NCI-H1694 (cell line): ENCODE measurements at places on chromosomes 12 and 14.

GRCh38 chr14:71250791-71251190 lies 343.5 kb downstream of the PCNX1 start:
- no peak for DNase-seq

DNA sequence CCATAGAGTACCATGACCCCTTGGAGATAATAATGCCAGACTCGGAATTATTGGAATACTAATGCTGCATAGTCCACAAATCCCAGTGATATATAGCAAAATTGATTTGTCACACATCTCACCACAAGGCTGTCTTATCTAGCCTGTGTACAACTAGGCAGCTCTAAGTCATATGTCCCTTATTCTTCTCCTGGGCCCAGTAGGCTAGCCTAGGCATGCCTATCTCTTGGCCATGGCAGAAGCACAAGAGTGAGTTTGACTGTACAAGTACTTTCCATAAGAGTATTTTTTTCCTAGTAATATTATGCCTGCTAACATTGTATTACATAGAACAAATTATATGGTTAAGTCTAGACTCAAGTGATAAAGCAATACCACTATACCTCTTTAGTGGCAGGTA lies 1122.1 kb upstream of the SEL1L start:
- no peak for DNase-seq

DNA sequence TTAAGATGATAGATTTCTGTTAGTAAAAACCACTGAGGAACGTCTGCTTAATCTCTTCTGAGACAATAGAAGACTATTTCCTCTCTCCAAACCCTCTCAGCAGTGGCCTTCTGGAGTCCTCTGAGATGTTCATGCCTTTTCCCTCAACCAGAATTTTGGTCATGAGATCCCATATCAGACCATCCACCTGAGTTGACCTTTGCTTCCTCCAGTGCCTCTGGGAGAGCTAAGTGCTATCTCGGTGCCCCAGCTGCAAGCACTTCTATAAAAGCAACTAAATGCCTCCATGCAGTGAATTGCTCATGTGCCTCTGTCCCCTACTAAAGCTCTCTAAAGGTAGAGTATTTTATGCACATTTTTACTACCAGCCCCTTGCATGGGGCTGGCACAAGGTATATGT lies 172.8 kb upstream of the BCL2L14 start:
- no peak for DNase-seq

- peak; percentile 83 for DNase-seq
Measured at GRCh38 chr12:131530422-131530821, 180.5 kb upstream of the SFSWAP start.

DNA sequence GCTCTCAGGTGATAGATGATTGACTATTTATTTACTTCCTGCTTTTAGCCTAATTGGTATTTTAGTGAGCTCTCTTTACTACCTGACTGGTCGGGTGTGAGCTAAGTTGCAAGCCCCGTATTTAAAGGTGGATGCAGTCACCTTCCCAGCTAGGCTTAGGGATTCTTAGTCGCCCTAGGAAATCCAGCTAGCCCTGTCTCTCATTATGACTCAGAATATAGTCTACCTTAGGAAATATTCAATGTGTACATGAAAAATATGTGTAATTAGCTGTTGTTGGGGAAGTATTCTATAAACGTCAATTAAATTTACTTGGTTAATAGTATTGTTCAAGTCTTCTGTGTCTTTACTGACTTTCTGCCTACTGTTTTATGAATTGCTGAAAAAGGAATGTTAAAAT lies 306.9 kb upstream of the DIO2 start:
- no peak for DNase-seq

DNA sequence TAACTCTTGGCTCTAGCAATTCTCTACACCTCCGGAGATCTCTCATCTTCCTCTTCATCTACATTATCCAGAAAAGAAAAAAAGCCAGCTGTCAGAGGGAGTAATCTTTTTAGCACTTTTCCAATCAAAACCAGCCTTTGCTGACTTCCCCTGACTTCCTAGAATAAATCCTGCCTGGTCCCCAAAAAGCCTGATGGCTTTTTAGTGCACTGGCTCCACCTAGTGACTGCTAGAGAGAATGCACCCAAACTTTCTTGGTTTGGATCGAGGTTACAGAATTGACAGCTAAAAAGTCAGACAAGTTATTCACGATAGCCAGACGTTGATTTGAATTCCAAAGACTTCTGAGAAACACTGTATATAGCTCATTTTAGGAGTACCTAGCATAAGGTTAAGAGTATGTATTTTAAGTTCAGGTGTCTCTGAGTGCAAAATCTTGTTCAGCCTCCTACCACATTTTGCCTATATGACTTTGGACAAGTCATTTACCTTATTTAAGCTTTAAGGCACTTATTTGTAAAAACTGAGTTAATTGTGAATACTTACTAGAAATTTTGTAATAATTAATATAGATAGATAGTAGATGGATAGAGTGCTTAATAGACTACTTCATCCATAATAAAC lies 185.7 kb upstream of the GRIN2B start:
- peak; percentile 88 for DNase-seq

DNA sequence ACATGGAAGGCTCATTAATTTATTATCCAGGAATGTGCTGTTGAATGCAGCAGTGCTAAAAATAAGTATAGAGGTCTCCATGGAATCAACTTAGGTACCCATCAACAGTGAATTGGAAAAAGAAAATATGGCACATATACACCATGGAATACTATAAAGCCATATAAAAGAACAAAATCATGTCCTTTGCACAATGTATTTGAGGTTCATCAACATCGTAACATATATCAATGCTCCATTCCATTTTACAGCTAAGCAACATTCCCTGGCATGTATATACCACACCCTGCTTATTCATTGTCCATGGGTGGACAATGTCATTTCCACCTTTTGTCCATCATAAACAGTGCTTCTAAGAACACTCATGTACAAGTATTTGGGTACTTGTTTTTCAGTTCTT lies 147.8 kb upstream of the RASSF8 start:
- no peak for DNase-seq

DNA sequence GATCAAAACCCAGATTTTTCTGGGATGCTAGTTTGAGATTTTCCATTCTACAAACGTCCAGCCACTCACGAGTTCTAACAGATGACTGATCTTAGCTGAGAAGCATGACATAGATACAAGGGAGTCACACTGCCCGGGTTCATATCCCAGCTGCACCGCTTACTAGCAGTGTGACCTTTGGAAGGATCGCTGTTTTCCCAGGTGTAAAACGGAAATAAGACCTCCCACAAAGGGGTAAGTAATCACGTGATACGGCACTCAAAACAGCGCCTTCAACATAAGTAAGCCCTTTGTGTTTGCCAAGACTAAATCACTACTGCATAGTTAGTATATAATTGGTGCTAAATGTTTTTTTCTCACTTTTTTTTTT lies 624 bp upstream of the PWP1 start:
- DNase-seq: peak; percentile 14

- no peak for DNase-seq
Measured at GRCh38 chr12:42946871-42947381, 357.4 kb upstream of the PRICKLE1 start.

GRCh38 chr12:125149160-125150108 lies 84.2 kb downstream of the AACS start:
- DNase-seq: no peak

GRCh38 chr14:30252783-30253674 lies 305.9 kb upstream of the G2E3 start:
- DNase-seq: no peak

DNA sequence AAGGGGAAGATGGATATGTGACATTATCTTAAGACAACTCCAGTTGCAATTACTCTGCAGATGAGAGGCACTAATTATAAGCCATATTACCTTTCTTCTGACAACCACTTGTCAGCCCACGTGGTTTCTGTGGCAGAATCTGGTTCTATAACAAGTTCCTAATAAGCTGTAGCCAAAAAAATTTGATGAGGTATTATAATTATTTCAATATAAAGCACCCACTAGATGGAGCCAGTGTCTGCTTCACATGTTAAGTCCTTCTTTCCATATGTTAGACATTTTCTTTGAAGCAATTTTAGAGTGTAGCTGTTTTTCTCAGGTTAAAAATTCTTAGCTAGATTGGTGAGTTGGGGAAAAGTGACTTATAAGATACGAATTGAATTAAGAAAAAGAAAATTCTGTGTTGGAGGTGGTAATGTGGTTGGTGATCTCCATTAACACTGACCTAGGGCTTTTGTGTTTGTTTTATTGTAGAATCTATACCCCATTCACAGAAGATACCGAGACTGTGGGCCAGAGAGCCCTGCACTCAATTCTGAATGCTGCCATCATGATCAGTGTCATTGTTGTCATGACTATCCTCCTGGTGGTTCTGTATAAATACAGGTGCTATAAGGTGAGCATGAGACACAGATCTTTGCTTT lies 36.9 kb downstream of the PSEN1 start:
- peak; percentile 94 for DNase-seq

- DNase-seq: no peak
Measured at GRCh38 chr14:91032248-91032647, 28.2 kb downstream of the RPS6KA5 start.

- DNase-seq: no peak
Measured at GRCh38 chr14:64069634-64070359, 217.0 kb downstream of the SYNE2 start.

DNA sequence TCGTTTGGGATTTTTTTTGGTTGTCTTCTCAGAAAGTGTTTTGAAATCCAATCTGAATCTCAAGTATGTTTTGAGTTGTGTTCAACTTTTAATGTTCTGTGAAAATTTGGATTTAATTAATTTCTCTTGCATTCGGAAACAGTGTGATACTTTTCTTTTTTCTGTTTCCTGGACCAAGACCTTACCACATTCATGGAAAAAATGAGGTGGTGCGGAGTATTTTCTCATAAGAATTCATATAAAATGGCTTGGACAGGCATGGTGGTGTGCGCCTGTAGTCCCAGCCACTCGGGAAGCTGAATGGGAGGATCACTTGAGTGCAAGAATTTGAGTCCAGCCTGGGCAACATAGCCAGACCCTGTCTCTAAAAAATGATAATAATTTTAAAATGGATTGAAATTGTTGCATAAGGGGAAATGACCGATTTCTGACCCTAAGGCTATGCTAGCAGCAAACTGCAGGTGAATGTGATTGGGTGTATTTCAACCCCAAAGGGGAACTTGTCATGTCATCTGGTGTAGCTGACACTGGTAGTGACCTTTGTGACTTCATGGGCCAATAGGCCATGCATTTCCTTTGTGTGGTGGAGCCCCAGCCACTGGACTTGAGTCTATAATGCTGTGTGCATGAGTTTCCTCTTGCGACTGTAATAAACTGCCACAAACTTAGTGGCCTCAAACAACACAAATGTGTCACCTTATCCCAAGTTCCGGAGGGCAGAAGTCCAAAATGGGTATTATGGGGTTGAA lies 123.5 kb upstream of the RFLNA start:
- no peak for DNase-seq

- no peak for DNase-seq
Measured at GRCh38 chr12:123941624-123942237, 30.9 kb downstream of the CCDC92 start.

DNA sequence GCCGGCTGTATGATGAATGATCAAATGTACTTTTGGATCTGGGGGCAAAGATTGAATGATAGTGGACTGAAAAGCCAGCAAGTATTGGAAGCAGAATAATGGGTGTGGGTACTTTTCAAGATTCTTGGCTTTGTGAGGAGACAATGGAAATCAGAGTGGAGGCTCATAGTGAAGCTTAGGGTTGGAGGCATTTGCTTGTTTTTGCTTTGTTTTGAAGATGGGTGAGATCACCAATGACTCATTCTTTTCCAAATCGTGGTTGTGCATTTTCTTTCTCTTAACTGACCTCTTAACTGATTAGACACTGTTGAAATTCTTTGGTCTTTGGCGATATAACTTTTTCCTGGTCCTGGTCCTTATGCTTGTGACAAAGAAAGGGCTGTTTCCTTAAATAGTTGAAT lies 54.4 kb downstream of the PELI2 start:
- no peak for DNase-seq

- DNase-seq: no peak
Measured at GRCh38 chr12:7190268-7191055, 976 bp downstream of the PEX5 start.

- no peak for DNase-seq
Measured at GRCh38 chr14:93051600-93052546, 63.9 kb downstream of the ITPK1 start.

DNA sequence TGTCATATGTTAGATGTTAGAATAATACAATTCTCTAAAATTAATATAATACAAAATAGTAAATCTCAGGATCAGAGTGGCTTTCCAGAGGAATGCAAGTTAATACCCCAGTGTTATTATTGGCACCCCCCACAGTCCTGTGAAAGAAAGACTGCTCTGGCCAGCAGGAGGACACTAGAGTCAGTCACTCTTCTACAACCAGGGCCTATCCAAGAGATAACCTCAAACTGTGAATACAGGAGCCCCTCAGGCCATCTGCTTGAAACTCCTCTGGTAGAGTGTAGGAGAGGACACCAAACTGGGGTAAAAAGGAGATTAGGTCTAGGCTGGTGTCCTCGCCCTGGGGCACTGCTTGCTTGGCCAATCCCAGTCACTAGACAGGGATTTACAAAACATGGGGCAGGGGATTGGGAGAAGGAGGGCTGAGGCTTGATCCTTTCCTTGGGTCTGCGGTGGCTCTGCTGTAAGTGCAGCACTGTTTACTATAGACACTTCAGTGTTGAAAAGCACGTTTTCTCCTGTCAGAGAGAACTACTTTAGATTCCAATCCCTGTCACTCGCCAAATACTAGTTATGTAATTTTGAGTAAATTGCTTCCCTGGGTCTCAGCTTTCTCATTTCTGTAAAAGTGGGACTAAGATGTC lies 44.5 kb upstream of the PTPRR start:
- no peak for DNase-seq

- DNase-seq: no peak
Measured at GRCh38 chr14:83863042-83863774, 1666.7 kb upstream of the FLRT2 start.

- DNase-seq: no peak
Measured at GRCh38 chr12:64610079-64610659, at the start of gene RASSF3. Gene RASSF3 (plus strand): TSS chr12:64610495. CDS start chr12:64610633, 138 bp downstream.

DNA sequence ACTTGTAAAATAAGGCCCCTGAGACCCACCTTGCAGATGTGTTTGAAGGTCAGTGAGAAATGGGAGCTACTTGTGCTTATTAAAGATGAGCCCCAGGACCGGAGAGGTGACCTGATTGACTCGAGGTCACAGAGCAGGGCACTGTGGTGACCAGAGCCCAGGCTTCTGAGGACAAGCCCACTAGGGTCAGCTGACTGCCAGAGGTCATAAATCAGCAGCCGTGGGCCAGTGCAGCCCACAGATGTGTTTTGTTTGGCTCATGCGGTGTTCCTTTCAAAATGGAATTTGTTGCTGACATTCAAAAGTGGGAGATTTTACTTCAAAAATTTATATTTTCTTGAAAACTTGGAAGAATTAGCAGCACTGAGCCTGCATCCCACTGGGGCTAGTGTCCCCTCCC lies 24.5 kb downstream of the JDP2 start:
- no peak for DNase-seq

DNA sequence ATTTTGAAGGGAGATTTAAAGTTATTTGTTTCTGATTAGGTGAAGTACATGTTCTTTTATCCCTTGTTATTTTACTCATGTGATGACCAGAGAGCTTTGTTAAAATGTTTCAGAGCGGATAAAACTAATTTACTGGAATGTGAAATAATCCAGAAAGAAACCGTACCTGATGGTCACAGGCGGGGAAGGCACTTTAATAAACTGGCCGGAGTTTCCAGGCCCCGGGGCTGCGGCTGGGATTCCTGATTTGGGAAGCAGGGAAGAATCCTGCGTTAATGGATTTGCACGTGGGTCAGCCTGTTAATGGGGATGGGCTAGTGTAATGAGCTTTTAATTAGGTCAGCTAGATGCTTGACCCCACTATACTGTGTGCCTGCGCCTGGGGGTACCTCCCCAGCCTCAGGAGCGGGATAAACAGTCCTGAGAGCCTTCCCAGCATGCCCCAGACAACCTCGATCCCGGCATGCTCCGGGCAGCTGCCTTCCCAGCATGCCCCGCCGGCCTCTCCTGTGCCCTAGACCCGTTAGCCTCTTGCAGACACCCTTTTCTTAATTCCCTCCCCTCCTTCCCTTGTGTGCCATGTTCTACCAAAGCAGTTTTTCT lies 208.6 kb upstream of the CDKN3 start:
- no peak for DNase-seq
